ENCODE measurements at places on chromosomes 3 and 15. TPM values are rescaled to one million over a fixed set of nuclear protein-coding genes. Genes with fewer than 3 reads are reported as not detected.
A peak's percentile ranks its signal among the peaks of the same experiment; 100 is the strongest.

DNA sequence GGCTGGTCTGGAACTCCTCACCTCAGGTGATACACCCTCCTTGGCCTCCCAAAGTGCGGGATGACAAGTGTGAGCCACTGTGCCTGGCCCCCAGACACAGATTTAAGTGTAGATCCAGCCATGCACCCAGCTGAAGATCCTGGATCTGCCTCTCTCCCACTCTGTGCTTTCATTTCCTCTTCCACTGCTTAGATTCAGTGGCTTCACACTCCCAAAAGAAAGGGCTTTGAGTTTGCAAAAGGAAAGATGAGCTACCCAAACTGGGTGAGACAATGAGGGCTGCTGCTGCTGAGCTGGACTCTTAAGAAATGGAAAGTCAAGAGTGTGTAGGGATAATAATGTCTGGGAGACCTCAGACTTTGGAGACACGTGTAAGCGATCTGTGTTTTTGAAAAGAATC is 45.5 kb downstream of the ISG20 start:
- H3K4me3 ChIP-seq: no peak overlapping the region
- H3K36me3 ChIP-seq: no peaks in the 10 kb centered on the region
- no peak for DNase-seq
- no peak overlapping the region for H3K27ac ChIP-seq
- H3K4me1 ChIP-seq: no peaks in the 10 kb centered on the region
- peaks cover 9% of the 10 kb centered on the region for H3K27me3 ChIP-seq

- no peak overlapping the region for H3K27ac ChIP-seq
- H3K4me1 ChIP-seq: no peaks in the 10 kb centered on the region
- no peak for DNase-seq
- H3K4me3 ChIP-seq: no peak overlapping the region
- peaks cover 50% of the 10 kb centered on the region for H3K27me3 ChIP-seq
Observed at GRCh38 chr3:183153210-183153950, 9.2 kb downstream of the LAMP3 start.

- no peaks in the 10 kb centered on the region for H3K4me1 ChIP-seq
- H3K36me3 ChIP-seq: no peaks in the 10 kb centered on the region
- H3K27me3 ChIP-seq: no peaks in the 10 kb centered on the region
- DNase-seq: no peak
- no peak overlapping the region for H3K27ac ChIP-seq
Observed at GRCh38 chr3:132898141-132898540, 140.1 kb upstream of the TMEM108 start.

DNA sequence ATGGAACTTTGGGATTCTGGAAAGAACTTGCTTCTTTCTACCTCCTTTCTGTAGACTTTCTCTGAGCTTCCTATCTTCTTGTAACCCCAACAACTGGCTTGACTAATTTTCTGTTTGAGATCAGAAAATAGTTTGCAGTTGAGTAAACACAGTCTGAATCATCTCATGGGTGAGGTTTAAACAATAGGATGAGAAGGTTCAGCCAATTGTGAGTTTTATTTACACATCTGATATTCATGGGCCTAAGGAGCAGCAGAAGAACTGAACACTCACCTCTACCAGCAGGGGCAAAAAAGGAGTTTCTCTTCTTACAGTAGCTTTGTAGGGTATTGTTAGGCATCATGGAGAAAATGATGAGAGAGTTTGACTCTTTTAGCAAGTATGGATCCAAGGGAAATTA is 54.2 kb downstream of the DTWD1 start:
- H3K27me3 ChIP-seq: no peaks in the 10 kb centered on the region
- peaks cover 13% of the 10 kb centered on the region for H3K4me1 ChIP-seq
- no peak overlapping the region for H3K4me3 ChIP-seq
- DNase-seq: peak; percentile 84

GRCh38 chr3:37171144-37171543 is 3.2 kb downstream of the LRRFIP2 start:
- peaks cover 6% of the 10 kb centered on the region for H3K4me1 ChIP-seq
- DNase-seq: no peak
- H3K27me3 ChIP-seq: no peaks in the 10 kb centered on the region
- H3K27ac ChIP-seq: no peak overlapping the region
- no peak overlapping the region for H3K4me3 ChIP-seq

GRCh38 chr3:8481380-8481779 is 20.2 kb upstream of the LMCD1 start:
- no peak overlapping the region for H3K4me3 ChIP-seq
- H3K27me3 ChIP-seq: no peaks in the 10 kb centered on the region
- peaks cover 24% of the 10 kb centered on the region for H3K4me1 ChIP-seq
- no peak overlapping the region for H3K27ac ChIP-seq
- H3K36me3 ChIP-seq: no peaks in the 10 kb centered on the region
- no peak for DNase-seq

The CADPS gene
- 5.4 TPM for total RNA-seq

The CYP8B1 gene
- total RNA-seq: not detected
